NCI-H1105 (cell line): ENCODE measurements at places on chromosomes 6 and 20.

DNA sequence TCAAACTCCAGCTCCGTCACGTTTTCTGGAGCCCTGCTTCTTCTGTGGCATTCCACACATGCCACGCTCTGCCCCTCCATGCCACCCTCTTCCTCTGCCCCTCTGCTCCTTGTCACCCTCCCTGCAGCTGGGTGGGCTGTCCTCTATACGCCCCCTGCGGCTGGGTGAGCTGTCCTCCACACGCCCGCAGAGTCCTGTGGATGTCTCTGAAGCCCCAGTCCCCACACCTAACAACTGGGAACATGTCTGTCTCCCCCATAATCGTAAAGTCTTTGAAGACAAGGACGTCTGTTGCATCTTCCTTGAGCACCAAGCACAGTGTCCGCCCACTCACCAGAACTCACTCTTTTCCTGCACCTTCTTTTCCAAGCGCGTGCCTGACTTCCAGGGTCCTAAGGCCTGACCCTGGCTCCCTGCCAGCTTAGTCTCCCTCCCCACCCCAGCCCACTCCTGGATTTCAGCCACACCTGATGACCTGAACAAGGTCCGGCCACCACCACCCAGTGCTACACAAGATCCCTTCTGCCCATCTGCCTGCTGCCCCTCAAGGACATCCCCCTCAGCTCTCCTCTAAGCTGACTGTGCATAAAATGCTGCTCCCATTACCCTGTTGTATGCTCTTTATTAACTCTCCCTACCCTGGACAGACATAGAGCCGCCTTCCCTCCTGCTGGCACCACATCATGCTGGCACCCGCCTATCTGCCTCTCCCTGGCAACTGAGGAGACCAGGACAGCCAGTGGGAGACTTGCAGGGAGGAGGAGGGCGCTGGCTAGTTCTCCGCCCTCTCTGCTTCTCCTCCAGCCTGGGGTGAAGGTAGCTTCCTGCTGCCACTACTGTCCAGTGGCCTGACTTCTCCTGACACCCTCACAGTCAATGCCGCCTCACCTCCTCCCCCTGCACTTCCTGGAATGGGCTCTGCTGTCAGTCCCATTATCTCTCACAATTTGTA lies 10.7 kb upstream of the PRR18 start:
- DNase-seq = no peak

GRCh38 chr6:111113336-111114086 lies 26.2 kb downstream of the SLC16A10 start:
- no peak for DNase-seq

DNA sequence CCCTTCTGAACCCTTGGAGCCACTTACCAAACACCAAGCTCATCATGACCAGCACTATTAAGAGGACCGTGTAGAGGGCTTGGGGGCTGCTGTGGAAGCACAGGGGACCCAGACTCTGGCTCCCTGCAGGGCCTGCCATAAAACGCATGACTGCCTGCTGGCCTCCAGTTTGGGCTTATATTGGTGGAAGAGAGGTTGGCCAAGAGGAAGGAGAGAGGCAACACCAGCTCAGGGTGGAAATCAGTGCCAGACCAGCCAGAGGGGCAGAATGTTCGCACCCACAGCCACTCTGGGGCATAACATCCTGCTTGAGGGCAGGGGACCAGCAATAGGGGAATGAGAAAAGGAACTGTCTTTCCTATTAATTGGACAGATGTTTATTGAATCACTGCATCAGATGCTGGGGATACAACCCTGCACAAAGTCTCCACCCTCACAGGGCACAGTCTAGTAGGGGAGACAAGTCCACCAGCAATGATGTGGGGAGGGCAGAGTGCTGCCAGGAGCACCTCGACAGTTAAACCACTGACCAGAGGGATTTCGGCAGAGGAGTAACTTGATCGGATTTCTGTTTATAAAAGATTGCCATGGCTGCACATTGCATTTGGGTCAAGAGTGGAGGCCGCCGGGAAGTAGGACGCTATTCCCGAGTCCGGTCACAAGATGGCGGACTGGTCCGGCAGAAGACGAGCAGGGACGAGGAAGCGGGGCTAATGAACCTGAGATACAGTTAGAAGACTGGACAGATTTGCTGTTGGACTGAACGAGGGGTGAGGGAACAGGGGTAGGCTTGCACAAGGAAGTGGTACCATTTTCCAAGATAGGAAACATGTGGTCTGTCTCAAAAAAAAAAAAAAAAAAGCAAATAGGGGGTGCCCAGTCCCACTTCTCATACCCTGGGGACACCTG lies at the start of gene LY6G5C:
Gene LY6G5C, minus strand, starts transcription at position 842 of the 909 bp plus-strand sequence. Its CDS starts 694 bp downstream, at position 148.
- DNase-seq = peak; percentile 64

DNA sequence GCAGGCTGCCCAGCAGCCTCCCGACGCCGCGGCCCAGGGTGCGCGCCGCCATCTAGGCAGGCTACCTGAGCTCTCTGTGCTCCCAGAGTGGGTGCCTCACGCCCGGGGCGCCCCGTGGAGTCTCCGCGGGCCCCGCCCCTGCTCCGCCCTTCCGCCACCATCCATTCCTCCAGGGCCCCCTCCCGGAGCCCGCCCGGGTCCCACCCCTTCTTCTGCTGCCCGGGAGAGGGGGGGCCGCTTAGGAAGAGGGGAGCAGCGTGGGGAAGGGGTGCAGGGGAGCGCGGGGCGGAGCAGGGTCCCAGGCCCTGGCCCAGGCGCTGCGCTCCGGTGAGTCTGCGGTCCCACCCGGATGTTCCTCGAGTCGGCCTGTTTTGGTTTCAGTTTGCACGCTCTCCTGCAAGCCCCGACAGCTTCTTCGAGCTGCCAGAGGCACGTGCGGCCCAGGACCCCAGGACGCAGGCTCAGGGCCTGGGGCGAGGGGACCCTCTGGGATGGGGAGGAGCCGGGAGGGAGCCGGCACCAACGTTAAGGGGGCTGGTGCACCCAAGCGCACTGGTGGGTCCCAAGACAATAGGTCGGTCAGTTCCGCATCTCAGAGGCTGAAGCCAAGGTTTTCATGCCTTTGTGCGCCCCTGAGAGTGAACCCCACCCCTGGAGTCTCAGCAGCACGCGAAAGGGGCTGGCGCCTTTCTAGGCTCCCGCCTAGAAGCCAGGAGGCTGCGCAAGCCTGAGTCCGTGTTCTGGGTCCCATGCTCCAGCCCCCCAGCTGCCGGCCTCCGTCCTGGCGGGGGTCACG lies at the start of gene ACSS1:
Gene ACSS1, minus strand, starts transcription at position 89 of the 796 bp plus-strand sequence. Its CDS starts 37 bp downstream, at position 52.
- no peak for DNase-seq

DNA sequence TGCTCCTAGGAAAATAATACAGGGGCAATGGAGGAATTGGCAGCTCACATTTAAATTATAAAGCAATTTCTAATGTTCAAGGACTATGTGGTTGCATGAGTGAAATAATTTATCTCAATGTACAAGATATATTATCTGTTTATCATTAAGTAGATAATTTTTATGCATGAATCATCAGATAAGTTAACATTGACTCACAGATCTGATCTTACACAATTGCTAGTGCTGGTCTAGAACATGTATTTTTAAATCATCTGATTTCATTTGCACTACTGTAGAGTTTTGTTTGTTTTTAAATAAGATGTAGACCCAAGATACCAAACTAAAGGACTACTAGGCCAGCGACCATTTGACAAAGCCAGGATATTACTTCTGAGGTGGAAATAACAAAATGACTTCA lies 199.2 kb downstream of the BMP2 start:
- DNase-seq = no peak

- no peak for DNase-seq
These were observed 83.9 kb downstream of the TULP4 start for GRCh38 chr6:158396136-158396535.

GRCh38 chr20:5191829-5192569 lies 65.2 kb downstream of the CDS2 start:
- peak; percentile 28 for DNase-seq

GRCh38 chr6:170360476-170360875 lies 53.9 kb downstream of the FAM120B start:
- no peak for DNase-seq

DNA sequence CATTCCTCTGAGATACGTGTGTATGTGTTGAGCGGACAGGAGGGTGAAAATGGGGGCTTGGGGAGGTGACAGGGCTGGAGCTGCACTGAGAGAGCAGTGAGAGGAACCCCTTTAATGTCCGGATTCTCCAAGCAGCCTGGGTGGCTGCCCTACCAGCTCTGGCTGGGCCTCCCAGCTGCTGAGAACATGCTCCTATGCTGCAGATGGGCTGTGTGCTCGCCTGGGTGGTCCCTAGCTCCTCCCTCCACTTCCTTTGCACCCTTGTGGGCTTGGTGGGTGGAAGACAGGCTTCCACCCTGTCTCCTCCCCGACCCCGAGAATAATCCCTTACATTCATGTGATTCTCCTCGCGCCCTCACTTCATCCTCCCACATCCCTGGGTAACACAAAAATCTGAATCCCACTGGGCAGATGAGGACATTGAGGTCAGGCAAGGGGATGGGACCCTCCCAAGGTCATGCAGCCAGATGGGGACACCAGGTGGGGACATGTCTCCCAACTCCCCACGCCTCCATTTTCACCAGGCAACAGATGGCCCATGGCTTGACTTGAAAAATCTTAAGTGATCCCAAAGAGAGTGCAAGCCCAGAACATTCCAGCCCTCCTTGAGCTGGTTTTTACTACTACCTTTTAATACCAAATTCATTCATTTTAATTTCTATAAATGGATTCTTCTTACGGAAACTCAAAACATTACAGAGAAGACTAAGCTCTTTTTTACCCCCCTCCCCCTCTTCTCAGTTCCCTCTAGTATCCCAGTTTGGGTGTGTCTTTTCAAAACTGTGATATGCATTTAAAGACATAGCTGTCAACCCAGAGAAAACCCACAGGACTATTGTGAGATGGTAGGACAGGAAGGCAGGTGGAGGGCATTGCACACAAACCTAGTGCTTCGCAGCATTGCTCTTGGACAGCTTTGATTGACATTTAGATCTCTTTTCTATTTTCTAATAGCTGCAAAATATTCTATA lies 5.0 kb upstream of the PDRG1 start:
- no peak for DNase-seq

GRCh38 chr6:54419885-54420284 lies 111.6 kb downstream of the TINAG start:
- no peak for DNase-seq

DNA sequence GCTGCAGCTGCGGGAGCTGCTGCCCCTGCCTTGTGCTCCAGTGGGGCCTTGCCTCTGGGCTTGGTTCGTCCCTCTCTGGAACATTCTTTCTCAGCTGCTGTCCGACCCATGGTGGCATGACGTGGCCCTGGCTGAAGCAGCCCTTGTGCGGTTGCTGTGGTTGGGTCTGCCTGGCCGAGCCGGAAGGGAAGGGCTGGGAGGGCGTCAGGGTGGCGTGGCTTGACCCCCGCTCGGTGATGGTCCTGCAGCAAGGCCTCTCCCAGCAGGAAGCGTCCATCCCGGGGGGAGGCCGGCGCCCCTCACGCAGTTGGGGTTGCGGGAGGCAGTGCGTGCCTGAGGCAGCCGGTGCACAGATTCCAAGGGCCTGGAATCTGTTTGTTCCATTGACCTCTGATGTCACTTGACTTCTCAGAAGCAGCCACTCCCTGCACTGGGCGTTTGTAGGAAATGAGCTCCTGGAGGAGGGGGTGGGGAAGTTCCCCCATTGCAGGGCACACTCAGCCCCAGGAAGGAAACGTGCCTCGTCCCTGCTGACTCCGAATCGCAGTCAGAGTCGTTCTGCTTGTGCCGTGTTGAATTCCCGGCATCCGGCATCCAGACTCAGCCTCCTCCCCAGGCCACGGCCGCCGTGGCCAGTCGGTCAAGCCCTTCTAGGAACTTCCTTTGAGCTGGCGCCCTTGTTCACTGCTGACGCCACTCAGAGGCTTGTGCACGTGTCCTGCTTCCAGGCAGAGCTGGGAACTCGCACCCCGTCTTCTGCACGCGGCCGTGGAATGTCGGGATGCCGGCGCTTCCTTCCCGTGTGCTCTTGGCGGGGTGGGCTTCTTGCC lies 9.7 kb upstream of the TNFRSF6B start:
- no peak for DNase-seq

- DNase-seq = no peak
These were observed 60.2 kb upstream of the NEDD9 start for GRCh38 chr6:11292594-11293236.

- DNase-seq = no peak
These were observed 20.2 kb upstream of the GATA5 start for GRCh38 chr20:62495749-62496567.

DNA sequence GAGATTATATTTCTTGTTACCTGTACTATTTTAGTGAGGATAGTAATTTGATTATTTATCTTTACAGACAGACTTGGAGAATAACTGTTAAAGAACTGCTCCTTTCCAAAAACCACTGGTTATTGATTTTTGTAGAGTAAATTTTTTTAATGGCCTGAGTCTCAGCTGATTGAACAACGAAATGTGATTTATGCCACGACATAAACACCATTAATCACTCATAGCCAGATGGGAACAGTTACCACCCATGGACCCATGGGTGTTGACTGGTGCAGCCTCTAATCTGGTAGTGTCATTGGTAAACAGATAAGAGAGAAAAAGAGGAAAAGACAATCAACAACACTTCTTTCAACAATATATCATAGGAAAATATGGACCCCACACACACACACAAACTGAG lies 101.4 kb upstream of the BEND6 start:
- no peak for DNase-seq

- DNase-seq = no peak
These were observed 160.4 kb downstream of the BTBD9 start for GRCh38 chr6:38479331-38479730.

GRCh38 chr6:122352981-122353664 lies 46.3 kb upstream of the HSF2 start:
- DNase-seq = no peak
